Skin of body (tissue), 3 donors: ENCODE measurements at places on chromosomes 6 and 20.

- DNase-seq, result no peak
These were observed 390.2 kb downstream of the UTRN start for GRCh38 chr6:144675231-144675861.

DNA sequence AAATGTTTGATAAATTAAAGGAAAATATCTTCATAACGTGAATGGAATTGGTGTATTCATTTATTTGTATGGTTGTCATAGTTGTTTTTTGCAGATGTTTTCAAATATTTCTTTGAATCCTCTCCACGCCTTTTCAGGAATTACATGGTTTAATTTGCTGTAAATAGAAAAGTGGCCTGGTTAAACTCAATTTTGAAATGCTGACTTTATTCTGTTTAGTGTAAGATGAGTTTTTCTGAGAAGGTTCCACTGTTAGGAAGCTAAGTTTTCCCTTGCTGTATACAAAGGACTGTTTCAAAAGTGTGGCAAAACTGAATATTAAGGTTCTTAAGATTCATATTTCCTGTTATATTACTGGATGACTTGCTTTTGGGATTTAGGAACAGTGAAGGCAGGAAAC lies 503 bp upstream of the ZC2HC1B start:
- no peak for DNase-seq

DNA sequence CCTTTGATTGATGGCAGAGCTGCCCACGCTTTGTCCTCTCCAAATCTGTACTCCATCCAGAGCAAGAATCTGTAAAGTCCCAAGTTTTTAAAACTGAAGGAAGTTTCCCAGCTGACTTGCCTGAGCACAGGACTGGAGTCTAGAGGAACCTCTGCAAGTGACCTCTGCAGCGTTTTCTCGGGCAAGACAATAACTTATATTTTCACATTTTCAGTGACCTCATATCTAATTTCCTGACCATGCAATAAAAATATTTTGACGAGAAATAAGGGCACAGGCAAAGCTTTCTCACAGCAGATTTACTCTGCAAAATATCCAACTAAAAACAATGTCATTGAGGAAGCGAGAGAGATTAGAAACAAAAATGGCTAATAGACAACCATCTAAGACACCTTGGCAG lies 185.5 kb upstream of the SNX9 start:
- DNase-seq, result no peak

DNA sequence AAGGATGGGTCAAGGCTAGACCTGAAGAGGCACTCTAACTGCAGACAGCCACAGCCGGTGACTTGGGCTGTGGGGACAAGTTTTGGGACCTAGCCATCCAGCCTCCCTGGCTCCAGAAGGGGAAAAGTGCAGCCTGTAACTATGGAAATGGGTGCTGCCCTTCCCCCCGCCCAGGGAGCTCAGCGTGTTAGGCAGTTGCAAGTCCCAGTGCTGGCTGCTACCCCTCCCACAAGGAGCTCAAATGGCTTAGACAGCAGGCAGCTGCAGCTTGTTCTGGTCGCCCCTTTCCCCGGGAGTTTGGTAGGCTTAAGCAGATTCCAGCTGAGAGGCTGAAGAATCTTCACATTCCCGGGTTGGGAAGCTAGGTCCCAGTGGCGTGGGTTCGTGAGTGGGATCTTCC lies 162.6 kb downstream of the FAM83B start:
- DNase-seq, result no peak

DNA sequence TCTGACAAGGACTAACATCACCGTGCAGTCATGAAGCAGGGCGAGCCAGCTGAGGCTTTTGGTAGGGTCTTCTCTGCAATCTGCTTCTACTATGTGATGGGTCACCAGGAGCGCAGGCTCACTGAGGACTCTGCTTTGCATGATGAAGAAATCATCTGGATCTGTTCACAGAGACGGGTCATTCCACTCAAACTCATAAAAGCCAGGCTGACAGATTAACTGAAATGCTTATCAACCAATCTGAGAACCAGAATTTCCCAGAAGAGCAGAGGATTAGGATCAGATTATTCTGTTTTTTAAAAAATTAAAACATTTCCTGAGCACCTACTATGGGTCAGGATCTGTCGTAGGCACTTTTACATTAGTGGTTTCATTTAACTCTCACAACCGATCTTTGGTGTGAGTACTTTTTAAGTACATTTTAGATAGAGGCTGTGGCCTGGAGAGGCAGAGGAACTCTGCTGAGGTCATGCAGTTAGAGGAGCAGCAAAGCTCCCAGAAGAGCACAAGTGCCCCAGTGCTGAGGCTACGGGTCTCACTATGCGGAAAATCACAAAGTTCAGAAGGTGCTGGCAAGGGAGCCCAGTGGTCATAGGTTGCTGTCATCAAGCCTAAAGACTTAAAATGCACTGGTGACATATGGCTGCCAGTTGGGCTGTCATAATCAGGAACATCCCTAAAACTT lies 109.1 kb downstream of the BACH2 start:
- DNase-seq, result peak; percentile 16

GRCh38 chr6:132369526-132369925 lies 31.7 kb downstream of the MOXD1 start:
- DNase-seq, result no peak

- no peak for DNase-seq
These were observed 247.8 kb upstream of the TCF21 start for GRCh38 chr6:133641104-133641503.

DNA sequence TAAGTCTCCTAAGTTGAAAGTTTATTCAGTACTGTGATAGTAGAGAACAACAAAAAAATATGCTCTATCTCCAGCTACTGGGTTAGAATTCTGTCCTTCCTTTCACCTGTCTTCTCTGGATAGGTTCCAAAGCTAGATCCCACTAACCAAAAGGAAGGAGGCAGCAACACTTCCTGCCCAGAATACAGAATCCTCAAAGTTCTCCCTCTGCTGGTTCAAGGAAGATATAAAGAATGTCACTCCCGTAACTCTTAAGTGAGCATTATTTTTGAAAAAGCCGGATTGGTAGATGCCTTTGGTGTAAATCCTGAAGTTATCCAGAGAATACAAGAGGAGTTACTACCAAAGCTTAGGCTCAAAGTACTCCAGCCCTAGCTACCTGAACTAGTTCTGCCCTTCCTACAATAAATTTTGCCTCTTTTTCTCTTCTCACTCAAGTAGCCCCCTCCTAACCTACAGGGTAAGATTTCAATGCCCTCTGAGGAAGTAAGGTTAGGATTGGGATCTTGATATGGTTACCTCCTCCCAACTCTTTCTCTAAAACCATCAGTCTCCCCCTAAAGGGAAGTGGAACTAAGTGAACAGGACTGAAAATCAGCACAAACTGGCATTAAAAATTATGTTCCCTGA lies 26.0 kb upstream of the CRIP3 start:
- DNase-seq, result peak; percentile 13

GRCh38 chr20:23340524-23340923 lies 10.1 kb upstream of the NXT1 start:
- DNase-seq, result peak; percentile 41

- no peak for DNase-seq
These were observed 23.3 kb downstream of the BCAS1 start for GRCh38 chr20:54047048-54047447.

DNA sequence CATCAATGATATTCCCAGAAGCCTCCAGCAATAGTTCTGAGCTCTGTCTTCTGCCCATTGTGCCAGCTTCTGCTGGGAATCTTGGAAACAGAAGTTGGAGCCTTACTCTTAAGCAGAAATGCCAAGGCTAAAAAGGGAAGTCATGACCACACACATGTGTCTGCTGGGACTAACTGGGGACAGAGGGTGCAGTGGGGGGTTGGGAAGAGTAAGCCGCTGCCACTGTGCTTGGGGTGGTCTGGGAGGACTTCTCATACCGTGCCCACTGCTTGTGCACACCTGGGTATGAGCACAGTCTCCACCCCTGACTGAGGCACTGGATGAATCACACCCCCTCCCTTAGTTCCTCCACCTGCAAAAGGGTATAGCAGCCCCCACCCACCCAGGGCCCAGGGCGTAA lies 90.7 kb downstream of the CDC5L start:
- no peak for DNase-seq

DNA sequence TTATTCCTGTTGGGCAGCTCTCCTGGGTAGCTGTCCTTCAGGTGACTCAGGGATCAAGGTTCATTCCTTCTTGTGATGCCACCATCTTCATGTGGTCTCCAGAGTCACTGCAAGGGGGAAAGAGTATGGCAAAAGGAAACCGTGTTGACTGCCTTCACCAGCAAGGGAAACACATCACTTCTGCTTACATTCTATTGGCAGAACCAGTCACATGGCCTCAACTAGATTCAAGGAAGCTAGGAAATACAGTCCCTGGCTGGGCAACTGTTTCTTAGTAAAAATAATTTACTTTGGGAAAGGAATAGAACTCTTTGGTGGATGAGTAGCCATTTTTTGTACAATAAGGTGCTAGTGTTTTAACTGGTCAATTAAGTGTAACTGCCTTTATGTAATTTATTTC lies 5.3 kb downstream of the ANKRD6 start:
- DNase-seq, result no peak

- no peak for DNase-seq
These were observed 1459.9 kb downstream of the GRIK2 start for GRCh38 chr6:102853249-102853955.

- DNase-seq, result no peak
These were observed 11.2 kb upstream of the GMNN start for GRCh38 chr6:24763578-24763977.
